NCI-H748 treated with DMSO at 0.1 percent for 48 hours (cell line): ENCODE measurements at places on chromosomes 2 and 18.

DNA sequence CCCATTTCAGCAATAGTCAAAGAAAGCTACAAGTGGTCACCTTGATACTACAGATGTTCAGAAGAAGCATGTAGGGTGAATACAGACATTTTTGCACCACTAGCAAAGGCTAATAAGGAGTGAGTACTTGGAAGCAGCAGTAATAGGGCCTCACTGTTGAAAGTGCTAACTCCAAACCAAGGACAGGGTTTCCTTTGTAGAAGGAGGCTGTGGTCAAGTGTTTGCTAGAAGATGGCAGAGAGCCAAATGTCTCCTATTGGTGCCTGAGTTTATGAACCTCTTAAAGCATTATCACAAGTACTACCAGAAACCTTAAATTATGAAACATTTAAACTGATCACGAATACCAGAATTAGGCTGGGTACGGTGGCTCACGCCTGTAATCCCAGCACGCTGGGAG lies 308.1 kb downstream of the ZEB2 start:
- no peak for DNase-seq

- no peak for DNase-seq
These were observed 42.2 kb downstream of the BIN1 start for GRCh38 chr2:127064642-127065250.

- no peak for DNase-seq
These were observed 1.1 kb downstream of the VAMP8 start for GRCh38 chr2:85578243-85579180.

DNA sequence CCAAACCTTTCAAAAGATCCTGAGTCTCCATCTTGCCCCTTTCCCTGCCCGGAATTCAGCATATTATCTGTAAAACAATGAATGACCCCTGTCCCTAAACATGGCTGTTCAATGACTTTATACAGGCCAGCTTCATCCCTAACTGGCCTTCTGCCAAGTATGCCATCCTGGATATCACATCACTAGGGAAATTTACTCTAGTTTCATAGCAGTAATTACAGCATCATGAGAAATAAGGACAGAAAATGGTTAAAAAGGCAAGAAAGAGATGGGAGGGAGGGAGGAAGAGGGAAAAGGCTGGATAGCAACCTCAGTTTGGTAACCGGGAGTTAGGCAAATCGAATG lies 4.4 kb downstream of the MBOAT2 start:
- DNase-seq: no peak

DNA sequence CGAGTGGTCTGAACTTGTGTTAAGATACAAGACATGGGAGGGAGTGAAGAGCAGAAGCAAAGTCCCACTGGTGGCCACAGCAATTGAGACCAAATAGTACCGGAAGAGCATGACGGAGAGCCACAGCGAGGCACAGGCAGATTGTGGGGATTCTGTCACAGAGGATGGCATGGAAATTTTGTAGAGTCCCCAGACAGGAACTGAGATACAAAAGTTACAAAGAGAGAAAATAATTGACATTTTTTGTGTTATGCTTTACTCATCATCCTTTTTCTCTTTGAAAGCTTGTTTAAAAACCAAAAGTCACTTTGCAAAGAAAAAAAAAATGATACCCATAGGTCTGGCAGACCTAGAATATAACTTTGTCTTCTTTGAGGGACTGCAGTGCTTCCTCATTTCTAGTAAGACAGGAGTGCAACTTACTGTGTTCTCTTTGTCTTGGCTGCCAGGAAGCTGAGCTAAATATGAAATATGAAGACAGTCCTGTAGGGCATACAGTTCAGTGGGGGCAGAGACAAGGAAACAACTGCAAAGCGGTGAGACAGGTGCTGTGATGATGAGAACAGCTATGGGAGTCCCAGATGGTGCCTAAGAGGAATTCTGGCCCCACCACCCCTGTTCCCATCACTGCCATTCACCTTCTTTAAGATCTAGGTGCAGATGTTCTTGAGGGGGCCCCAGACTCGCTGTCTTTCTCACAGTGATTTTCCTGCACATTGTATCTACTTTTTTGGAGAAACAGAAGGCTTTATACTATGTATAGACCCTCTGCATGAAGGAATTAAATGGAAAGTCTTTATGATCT lies 5.2 kb downstream of the ARHGAP25 start:
- no peak for DNase-seq

DNA sequence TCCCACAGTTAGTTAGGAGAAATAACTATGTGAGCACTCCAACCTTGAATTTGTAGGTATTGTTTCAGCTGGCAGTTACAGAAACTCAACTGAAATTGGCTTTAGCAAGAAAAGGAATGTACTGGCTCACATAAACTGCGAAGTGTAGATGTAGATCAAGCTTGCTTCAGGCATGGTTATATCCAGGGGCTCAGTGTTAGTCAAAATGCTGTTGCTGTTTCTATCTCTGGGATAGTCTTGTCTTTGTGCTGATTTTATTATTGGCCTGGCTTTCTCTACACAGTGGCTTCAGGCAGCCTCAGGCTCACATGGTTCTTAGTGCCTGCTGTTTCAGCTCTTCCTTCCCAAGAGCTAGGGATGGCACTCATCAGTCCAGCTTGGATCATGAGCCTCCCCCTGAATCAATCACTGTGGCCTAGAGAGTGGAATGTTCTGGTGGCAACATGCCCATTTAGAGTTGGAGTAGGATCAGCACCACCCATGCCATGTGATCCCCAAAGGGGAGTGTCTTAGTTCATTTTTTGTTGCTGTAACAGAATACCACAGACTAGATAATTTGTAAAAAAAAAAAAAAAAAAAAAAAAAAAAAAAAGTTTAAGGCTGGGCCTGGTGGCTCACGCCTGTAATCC lies 69.1 kb upstream of the FOXI3 start:
- DNase-seq: no peak

- peak; percentile 2 for DNase-seq
These were observed 90.6 kb downstream of the POU3F3 start for GRCh38 chr2:104944495-104944894.

- DNase-seq: no peak
These were observed 6.7 kb upstream of the ATG16L1 start for GRCh38 chr2:233244818-233245217.

- no peak for DNase-seq
These were observed 42.8 kb downstream of the RAMP1 start for GRCh38 chr2:237901932-237902850.
